ENCODE measurements at places on chromosomes 2 and 18. TPM values are rescaled to one million over a fixed set of nuclear protein-coding genes. Genes with fewer than 3 reads are reported as not detected.

LBH gene
- total RNA-seq, result 110 TPM

CHST9 gene
- not detected for total RNA-seq

DNA sequence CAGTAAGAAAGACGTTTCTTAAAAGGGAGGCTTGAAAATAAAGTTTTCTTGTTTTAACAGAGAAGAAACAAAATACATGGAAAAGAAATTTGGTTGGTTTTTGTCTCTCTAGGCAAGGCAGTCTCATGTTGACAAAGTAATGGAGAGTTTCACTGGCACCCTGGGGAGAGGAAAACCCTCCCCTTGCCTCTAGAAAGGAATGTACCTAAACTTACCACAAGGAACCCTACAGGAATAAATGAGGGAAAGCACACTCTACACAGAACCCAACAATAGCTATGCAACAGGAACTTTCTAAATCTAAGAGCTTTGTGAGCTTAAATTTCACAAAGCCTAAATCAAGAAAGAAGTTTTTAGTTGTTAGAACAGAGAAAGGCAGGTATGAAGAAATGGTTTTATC is 37.0 kb downstream of the FIGN start:
- no peak for DNase-seq

DNA sequence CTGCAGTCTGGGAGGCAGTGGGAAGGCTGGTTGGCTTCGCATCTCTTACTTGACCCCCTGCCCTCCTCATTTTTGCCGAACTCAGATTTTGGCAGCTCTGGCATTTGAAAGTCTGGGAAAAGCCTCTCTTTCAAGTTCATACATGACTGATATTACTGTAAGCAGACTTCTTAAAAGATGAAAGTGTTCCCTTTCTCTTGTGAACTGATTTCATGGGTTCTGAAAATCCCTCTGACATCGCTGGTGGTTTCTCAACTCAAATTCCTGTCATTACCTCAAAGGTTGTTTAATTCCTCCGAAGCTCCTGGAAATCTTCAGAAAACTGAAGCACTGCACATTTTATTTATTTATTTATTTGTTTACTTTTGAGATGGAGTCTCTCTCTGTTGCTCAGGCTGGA is 16.9 kb upstream of the SLC38A11 start:
- no peak for DNase-seq

- no peak for DNase-seq
These were observed 35.5 kb upstream of the YWHAQ start for GRCh38 chr2:9666306-9666705.

DNA sequence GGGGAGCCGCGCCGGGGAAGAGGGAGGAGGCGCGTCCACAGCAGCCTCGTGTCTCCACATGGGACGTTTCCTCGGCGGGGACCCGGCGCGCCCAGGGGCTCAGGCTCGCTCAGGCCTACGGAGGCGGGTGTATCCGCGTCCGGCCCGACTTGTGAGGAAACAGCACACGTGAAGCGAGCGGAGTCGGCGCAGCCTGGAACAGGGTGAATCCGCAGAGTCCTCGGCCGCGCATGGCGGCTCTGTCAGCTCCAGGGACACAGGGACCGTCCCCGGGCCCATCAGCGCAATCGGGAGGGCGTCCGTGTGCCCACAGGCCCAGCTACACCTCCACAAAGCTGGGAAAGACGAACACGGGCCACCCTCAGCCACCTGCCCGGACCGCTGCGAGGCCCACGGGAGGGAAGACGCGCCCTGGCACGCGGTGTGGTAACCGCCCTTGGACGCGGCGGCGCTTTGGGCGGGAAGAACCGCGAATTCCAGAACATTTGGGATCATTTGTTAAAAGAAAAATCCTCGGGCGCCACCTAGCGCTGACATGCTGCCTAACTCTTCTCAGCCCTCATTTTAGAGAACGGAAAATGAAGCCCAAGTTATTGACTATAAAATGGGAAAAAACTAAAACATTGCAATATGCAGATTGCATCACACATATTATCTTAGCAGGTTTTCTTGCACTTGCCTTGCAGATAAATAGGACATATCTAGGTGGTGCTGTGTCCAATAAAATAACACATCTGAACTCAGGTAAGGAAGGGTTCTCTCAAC is 40.4 kb downstream of the TMEM18 start:
- peak; percentile 70 for DNase-seq

GRCh38 chr2:56687169-56687568 is 503.4 kb downstream of the CCDC85A start:
- DNase-seq, result no peak

GRCh38 chr2:240663546-240664190 is 19.0 kb downstream of the AQP12B start:
- DNase-seq, result no peak

GRCh38 chr2:138107288-138107687 is 143.0 kb downstream of the HNMT start:
- no peak for DNase-seq
